Thymus (tissue), 14 donors: ENCODE measurements at places on chromosomes 12 and 14. TPM values are rescaled to one million over a fixed set of nuclear protein-coding genes. Genes with fewer than 3 reads are reported as not detected.

DNA sequence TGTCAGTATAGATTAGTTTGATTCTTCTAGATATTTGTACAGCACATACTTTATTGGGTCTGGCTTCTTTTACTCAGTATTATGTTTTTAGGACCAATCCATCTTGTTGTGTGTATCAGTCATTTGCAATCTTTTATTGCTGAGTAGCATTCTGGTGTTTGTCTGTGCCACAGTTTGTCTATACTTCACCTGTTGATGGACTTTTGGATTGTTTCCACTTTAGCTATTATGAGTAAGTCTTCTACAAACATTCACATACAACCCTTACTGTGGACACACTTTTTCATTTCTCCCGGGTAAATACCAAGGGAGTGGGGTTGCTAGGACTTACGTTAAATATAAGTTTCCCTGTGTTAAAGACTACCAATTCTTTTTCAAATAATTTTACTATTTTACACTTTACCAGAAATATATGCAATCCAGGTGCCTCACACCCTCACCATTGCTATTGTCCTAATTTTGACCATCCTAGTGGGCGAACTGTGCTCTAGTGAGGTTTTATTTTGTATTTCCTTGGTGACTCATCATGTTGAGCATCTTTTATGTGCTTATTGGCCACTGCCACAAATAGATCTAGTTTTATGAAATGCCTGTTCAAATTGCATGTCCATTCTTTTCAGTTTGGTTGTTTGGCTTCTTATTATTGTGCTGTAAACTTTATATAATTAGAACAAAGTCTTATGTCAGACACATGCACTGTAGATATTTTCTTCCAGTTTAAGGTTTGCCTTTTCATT is 304.7 kb upstream of the TMTC1 start:
- no peak for DNase-seq

GRCh38 chr12:110245369-110245772 is 35.7 kb upstream of the ATP2A2 start:
- no peak for DNase-seq

GRCh38 chr12:101563212-101563611 is 31.6 kb upstream of the MYBPC1 start:
- DNase-seq = no peak

- no peak for DNase-seq
These were observed 17.3 kb upstream of the CCND2 start for GRCh38 chr12:4256043-4256826.

DNA sequence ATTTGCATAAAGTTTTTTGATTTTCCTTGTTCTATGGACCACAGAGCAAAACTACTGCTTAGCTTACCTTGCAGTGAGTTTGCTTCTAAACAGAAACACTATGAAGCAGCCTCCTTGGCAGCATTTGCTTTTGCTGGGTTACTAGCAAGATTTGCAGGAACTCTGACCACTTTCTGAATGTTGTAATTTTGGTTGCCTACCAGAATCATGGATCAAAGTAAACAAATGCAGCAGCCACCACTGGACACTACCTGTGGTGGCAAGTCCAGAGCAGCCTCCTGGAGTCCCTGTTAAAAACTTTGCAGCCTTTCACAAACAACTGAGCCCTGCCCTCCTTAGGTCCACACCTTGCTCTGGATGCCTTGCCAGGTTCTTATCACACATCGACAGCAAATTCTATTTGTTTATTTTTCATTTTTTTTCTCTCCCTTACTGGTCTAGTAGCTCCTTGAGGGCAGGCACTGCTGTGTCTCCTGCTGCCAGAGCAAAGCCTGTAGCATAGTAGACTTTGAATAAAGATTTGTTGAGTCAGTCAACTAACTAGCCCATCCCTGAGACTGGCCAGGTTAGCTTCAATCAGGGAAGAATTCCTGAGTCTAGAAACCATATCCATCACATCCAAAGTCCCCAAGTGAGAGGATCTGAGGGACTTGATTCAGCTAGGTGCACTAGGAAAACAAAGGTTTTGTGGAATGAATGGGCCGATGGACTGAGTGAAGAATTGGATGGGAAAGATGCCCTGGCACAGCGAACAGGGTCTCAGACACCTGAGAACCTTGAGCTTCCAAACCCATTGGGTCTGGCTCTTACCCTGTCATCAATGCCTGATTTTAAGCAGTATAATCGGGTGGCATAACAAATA is 5.7 kb downstream of the TTC6 start:
- DNase-seq = no peak

DNA sequence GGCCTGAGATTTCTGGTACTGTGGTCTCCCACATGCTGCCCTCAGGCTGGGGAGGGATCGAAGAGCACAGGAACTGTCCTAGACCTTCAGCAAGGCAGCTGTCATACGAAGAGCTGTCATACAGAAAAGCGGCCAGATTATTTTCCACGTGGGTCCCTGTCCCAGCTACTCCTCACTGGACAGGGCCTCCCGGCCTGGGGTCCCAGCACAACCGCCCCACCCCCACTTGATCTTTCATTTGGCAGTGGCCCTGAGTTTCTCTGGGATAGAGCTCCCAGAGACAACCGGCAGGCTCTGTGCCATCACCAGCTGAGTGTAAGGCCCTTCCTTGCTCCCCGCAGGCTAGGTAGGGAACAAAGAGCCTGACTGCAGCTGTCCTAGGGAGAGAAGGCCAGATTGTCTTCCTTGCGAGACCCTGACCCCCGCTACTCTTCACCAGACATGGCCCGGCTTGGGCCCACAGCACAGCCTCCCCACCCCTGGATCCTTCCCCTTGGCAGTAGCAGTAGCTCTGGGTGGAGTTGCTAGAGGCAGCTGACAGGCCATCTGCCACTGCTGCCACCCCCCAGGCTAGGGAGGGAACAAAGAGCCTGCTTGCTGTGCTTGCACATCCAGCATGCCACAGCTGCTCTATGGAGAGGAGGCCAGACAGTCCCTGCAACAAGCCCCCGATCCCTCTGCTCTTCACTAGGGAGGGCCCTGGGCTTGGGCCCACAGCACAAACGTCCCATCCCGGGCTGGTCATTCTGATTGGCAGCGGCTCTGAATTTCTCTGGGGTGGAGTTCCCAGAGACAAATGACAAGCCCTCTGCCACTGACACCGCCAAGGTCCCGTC is 3.1 kb upstream of the OR4N2 start:
- no peak for DNase-seq

- no peak for DNase-seq
These were observed 10.2 kb upstream of the MEG3 start for GRCh38 chr14:100815478-100816285.

GRCh38 chr12:51262758-51263177 is 7.4 kb downstream of the SMAGP start:
- DNase-seq = no peak

- no peak for DNase-seq
These were observed 1.9 kb downstream of the RIMKLB start for GRCh38 chr12:8699714-8700113.

DNA sequence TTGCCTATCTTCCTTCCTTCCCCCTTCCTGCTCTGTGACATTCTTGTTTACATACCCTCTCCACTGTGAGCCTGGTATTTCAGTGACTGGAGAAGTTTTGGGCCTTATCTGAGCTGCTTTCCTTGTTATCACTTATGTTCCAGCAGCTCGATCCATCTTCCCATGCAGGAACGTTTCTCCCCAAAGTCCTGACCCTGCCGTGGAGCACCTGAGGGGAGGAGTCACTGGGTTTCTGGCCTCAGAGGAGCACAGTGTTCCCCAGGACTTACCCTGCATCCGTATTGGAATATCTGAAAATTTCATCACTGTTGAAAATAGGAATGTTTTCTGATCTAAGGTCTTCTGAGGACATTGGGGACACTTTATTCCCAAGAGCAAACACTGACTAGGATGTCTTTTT is 141.8 kb downstream of the CACNA1C start:
- DNase-seq = no peak

GRCh38 chr12:45655186-45655585 is 74.3 kb upstream of the ARID2 start:
- DNase-seq = peak; percentile 79

GRCh38 chr12:32454075-32454474 is 54.7 kb downstream of the FGD4 start:
- DNase-seq = no peak

- no peak for DNase-seq
These were observed 41.7 kb downstream of the NEDD1 start for GRCh38 chr12:96948782-96949181.

Gene LBHD2
- 0.19 TPM for total RNA-seq

Gene EFCAB11
- total RNA-seq = 7.6 TPM

Gene ADAMTS20
- total RNA-seq = 0.09 TPM
